Activated CD4-positive, alpha-beta T cell treated with anti-CD3 and anti-CD28 coated beads, Interleukin-2, amount 10 ng/mL, durations not matched to agents 24 days and 14 days (primary cell): ENCODE measurements at places on chromosomes 4 and X. TPM values are rescaled to one million over a fixed set of nuclear protein-coding genes. Genes with fewer than 3 reads are reported as not detected.

VCX3A gene
- not detected in 2 replicates for total RNA-seq

YIPF6 gene
- 21.1 and 21.8 TPM in 2 replicates for total RNA-seq

HSFX3 gene
- total RNA-seq: not detected in 2 replicates

PDK3 gene
- 26.3 and 30.7 TPM in 2 replicates for total RNA-seq

TMSB4X gene
- 5,263 and 5,311 TPM in 2 replicates for total RNA-seq

RBMXL3 gene
- total RNA-seq: not detected in 2 replicates

SMIM31 gene
- total RNA-seq: not detected in 2 replicates

GSX2 gene
- total RNA-seq: not detected in 2 replicates

XG gene
- total RNA-seq: not detected in 2 replicates

SPANXD gene
- total RNA-seq: not detected in 2 replicates

GCNA gene
- total RNA-seq: 3.3 and 4.5 TPM in 2 replicates
